Testis (tissue), 5 donors: ENCODE measurements at places on chromosomes 3 and 15. TPM values are rescaled to one million over a fixed set of nuclear protein-coding genes. Genes with fewer than 3 reads are reported as not detected.

- no peak for DNase-seq
These were observed 51.5 kb downstream of the SST start for GRCh38 chr3:187618722-187619121.

SEMA5B gene
- 1.3 TPM for total RNA-seq

DNA sequence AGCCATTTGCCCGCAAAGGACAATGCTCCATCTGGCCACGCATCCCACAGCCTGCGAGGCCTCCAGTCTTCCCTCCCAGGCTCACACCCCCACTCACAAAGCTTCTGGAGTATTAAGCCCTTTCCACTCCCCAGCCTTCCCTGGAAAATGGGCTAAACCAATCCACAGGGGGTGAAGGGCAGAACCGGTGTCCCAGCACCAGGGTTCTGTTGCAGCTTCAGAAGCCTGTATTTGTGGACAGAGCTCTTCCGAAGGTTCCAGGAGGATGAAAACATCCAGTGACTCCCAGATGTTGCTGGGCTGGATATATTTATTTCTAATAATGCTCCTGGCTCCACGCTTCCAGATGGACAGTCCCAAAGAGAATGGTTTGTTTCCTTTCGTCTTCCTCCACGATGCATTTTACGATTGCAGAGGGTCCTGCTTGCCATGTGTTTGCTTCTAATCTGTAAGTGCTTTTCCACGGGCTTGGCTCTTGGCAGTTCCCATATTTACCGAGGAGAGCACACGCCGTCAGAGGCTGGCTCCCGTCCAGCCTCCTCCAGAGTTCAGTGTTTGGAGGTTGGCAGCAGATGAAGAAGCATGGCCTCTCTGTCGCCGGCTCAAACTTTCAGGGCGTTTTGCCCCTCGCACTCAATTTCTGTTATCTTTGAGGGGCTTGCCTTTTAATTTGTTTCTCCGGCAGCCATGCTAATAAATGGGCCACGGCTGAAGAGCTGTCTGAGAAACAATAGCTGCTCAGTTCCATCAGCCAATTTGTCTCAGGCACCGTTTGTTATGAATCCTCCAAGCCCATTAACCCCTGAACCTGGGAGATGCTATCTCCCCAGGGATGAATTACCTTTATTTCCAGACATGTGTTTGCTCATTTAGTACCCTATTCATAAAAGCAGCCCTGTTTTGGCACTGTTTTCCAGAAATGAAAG lies 367.9 kb upstream of the PROK2 start:
- peak; percentile 89 for DNase-seq

GRCh38 chr3:112635674-112636073 lies 5.3 kb downstream of the CCDC80 start:
- no peak for DNase-seq

- DNase-seq = peak; percentile 88
These were observed 19.2 kb upstream of the CORO2B start for GRCh38 chr15:68559345-68560310.

EID1 gene
- 164 TPM for total RNA-seq

ISY1 gene
- 21.0 TPM for total RNA-seq

DNA sequence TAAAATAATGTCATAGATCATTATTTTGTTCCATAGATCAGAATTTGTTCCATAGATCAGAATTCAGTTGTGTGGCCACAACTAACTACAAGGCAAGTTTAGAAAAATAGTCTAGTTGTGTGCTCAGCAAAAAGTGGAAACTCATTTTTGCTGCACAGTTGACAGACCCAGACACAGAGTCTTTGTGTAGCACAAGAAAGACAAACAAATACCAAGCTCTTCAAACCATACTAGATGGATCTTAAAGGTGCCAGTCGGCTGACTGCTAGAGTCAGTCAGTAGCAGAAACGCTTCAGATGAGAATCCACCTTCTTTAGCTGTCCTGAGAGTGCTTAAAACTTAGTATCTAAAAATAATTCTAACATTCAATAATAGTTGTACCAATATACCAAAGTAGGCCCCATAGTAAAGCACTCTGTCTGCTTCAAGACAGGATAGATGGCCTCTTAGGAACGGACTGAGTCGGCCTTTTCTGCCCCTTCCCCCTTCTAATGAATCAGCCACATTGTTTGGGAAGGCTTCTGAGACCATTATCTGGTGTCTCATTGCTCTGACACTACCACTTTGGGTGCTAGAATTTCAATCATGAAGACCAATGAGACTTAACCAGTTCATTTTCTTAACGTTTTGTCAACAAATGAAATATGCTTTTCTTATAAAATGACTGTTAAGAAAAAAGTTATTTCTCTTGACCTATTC lies 27.7 kb upstream of the SLC4A7 start:
- DNase-seq = no peak

GRCh38 chr3:105436687-105437086 lies 70.0 kb downstream of the ALCAM start:
- DNase-seq = no peak

DNA sequence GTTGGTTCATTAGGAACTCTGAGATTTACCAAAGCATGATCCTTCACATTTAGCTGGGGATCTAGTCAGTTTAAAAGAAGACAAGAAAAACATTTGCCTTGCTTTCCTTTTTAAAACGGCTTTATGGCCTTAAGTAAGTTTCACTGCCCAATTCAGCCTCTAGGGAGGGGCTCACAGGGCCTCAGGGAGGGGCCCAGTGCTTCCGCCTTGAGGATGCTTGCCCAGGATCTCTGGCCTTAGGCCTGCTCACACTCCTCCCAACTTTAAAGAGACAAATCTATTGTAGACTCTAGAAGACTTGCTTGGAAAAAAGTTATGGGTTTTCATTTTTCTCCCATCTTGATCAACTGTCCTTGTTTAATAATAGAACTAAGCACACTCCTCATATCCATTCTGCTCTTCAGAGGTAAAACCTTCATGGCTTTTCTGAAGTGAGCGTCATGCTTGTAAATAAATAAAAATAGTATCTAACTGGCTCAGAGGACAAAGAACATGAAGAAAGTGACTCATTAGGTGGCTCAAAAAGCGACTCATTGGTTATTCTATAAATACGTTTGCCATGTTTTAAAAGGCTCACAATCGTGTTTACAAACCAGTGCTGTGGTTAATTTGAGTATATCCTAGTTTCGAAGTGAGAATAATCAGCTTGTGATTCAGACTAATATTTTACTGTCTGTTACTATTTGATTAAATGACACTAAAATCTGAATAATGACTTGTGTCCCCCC lies 13.7 kb downstream of the PDHB start:
- DNase-seq = peak; percentile 51

GRCh38 chr3:129211345-129211744 lies 27.6 kb upstream of the CNBP start:
- no peak for DNase-seq

DNA sequence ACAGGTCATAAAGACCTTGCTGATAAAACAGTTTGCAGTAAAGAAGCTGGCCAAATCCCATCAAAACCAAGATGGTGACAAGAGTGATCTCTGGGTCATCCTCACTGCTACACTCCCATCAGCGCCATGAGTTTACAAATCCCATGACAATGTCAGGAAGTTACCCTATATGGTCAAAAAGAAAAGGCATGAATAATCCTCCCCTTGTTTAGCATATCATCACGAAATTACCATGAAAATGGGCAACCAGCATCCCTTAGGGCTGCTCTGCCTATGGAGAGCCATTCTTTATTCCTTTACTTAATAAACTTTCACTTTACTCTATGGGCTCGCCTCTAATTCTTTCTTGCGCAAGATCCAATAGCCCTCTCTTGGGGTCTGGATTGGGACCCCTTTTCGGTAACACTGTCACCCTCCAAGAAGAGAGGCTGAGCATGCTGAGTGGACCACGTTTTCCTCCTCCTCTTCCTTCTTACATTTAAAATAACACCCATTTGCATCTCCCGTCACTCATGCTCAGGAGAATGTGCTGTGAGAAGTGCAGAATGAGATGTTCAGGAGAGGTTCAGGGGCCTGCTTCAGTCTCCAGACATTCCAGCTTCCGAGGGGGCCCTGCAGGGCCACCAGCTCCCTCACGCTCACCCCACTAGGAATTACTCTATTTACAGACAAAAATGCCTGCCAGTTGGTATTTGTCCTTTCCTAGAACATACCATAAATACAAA lies 47.3 kb downstream of the NSMCE3 start:
- no peak for DNase-seq
